ENCODE measurements at places on chromosomes 16 and 17. TPM values are rescaled to one million over a fixed set of nuclear protein-coding genes. Genes with fewer than 3 reads are reported as not detected.

Gene DNAJC7
- 64.3 TPM for total RNA-seq

Gene OTOA
- total RNA-seq: not detected

Gene ABAT
- total RNA-seq: 9.3 TPM

Gene TLCD1
- 20.2 TPM for total RNA-seq

Gene TBC1D3K
- not detected for total RNA-seq

Gene LGALS3BP
- 265 TPM for total RNA-seq

Gene CDH5
- total RNA-seq: not detected

Measured in airway epithelial cell (primary cell).